ENCODE measurements at places on chromosomes 3 and 15. TPM values are rescaled to one million over a fixed set of nuclear protein-coding genes. Genes with fewer than 3 reads are reported as not detected.

DNA sequence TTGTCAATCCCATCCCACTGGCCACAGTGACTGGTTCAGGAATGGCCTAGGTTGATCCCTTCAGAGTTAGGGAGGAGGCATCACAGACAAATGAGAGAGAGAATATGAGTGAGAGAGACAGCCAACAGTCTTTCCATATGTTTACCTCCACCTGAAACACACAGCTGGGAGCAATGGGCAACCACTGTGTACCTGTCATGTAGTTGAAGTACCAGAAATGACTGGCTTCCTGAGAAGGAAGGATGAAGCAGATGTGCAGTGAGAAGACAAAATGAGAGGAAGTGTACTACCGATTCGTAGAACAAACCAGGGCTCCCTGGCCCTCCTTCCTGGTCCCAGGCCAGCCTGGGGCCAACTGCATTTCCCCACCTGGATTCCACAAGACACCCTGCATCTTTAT, 27.4 kb downstream of the SRGAP3 start:
- no peak for DNase-seq

- no peak for DNase-seq
Measured at GRCh38 chr3:146796078-146796477, 190.9 kb upstream of the PLSCR5 start.

The SCN5A gene
- total RNA-seq, result 0.05 TPM

GRCh38 chr3:166478356-166478755, 641.1 kb upstream of the BCHE start:
- no peak for DNase-seq

DNA sequence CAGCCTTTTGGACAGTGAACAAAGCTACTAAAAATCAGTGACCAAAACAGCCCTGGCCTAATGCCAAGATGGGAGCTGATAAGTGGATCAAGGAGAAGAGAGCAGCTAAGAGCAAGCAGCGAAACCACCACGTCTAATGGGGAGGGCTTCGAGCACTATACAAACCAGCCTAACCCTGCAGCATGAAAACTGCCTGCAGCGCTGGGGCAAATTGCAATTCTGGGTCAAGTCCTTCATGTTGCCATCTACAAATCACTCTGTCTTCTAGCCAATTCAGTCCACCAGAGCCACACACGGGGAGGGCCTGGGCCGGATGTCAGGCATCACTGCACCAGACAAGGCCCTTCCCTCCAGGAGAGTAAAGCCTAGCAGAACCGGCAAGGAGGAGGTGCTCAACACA, 30.5 kb upstream of the SPATA12 start:
- DNase-seq, result no peak

GRCh38 chr3:195160257-195160898, 110.6 kb downstream of the XXYLT1 start:
- no peak for DNase-seq

DNA sequence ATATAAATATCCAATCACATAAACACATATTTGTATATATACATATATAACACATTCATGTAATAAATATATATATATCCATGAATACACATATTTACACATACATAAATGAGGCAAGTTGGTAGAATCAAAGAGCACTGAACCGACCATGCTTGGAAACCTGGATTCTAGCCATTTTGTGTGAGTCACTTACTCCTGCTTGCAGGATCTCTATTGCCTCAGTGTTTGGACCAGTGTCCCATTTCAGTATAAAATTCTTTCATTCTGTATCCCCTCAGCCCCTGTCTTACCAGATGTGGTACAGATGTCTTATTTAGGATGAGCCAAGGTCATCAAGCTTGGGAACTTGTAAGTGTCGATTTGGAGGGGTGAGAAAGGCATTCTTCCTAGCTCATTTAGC, 391.4 kb upstream of the FRG2C start:
- no peak for DNase-seq

DNA sequence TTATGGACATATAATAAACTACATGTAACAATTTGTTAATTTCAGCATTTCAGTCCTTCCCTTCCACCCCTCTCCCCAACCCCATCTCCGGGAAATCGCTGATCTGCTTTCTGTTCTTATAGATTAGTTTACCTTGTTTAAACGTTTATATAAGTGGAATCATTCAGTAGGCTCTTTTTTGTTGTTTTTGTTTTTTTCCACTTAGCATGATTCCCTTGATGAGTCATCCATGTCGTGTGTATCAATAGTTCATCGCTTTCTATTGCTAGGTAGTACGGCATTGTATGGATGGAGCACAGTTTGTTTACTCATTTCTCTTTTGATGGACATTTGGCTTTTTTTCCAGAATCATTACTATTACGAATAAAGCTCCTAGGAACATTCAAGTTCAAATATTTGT, 23.5 kb upstream of the AMOTL2 start:
- no peak for DNase-seq

- no peak for DNase-seq
Measured at GRCh38 chr15:73914145-73914544, 12.1 kb upstream of the LOXL1 start.

The CGNL1 gene
- total RNA-seq, result 42.9 TPM

- peak; percentile 15 for DNase-seq
Measured at GRCh38 chr15:99963096-99963825, 230.0 kb upstream of the LYSMD4 start.

DNA sequence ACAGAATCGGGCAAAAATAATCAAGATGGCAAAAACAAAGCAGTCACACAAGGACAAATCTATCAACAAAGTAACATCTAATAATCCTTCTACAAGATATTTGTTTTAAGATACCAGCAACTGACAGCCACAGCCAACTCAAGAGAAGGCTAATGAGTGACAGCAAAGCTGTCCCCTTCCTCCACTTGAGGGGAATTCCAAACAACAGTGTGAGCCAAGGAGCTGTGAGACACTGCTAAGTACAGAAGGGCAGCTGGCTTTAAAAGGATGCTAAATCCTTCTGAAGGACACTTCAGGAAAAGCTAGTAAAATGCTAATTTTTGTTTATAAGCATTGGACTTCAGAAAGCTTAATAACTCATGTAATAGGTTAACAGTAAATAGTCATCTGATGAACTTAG, 120.3 kb upstream of the GOLGA8J start:
- no peak for DNase-seq

DNA sequence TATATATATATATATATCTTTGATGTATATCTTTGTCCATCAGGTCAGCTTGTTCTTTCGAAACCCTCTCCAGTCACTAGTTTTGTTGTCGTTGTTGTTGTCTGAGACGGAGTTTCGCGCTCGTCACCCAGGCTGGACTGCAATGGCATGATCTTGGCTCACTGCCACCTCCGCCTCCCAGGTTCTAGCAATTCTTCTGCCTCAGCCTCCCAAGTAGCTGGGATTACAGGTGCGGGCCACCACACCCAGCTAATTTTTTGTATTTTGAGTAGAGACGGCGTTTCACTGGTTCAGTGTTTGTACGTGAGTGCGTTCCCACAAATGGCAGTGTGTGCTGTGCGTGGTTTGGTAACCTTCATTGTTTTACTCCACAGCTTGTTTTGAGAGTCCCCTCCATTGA, 51.7 kb downstream of the ZDHHC19 start:
- no peak for DNase-seq

The ROBO2 gene
- 0.20 TPM for total RNA-seq

The GREM1 gene
- 2.2 TPM for total RNA-seq

GRCh38 chr15:83289160-83289559, 4.7 kb upstream of the BNC1 start:
- DNase-seq, result no peak

DNA sequence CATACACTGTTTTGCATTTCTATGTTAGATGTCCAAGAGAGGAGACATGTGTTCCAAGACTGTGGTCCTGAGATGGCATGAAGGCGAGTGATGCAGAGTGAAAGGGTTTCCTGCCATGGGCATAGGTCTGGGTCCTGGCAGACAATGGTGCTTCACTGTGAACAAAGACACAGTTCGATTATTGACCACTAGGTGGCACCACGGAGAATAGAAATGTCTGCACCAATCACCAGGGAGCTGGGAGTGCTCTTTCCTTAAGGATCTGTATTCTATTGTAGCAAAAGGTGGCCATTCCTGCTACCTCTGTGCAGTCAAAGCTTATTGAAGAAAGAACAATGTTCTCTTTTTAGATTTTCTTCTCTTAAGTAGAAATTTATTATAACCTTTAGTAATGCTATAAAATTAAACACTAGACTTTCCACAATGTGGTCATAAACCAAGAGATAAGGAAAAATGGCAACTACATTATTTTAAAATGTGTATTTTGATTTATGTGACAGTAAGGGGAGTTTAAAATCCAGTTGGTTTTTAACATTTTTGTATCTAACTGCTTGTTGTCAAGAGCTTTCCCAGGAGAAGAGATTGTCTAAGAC, 88.7 kb downstream of the GABRG3 start:
- DNase-seq, result no peak

The SLC51A gene
- 20.0 TPM for total RNA-seq

The ACTC1 gene
- not detected for total RNA-seq
